Activated T-cell treated with anti-CD3 and anti-CD28 coated beads for 4 hours (primary cell): ENCODE measurements at places on chromosomes 12 and 14.
A peak's percentile ranks its signal among the peaks of the same experiment; 100 is the strongest.

- no peak for DNase-seq
Measured at GRCh38 chr12:118391836-118392235, 15.5 kb downstream of the SUDS3 start.

GRCh38 chr12:53425515-53426150 is 2.0 kb downstream of the AMHR2 start:
- no peak for DNase-seq

DNA sequence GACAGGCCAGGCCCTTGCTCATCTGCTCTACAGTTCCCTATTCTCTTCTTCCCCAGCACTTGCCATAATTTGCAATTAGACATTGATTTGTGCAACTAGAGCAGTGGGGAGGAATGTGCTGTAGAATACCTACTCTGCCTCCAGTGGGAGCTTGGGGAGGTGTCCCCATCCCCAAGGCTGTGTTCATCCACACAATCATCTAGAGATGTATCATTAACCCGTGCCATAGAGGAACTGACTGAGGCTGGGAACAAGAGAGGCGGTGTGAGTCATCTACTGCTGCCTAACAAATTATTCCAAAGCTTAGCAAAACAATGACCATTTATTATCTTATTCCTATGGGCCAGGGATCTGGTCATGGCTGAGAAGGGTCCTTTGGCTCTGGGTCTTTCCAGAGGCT is 5.1 kb upstream of the OTUB2 start:
- no peak for DNase-seq

- peak; percentile 7 for DNase-seq
Measured at GRCh38 chr12:32134101-32134888, 27.6 kb downstream of the BICD1 start.

DNA sequence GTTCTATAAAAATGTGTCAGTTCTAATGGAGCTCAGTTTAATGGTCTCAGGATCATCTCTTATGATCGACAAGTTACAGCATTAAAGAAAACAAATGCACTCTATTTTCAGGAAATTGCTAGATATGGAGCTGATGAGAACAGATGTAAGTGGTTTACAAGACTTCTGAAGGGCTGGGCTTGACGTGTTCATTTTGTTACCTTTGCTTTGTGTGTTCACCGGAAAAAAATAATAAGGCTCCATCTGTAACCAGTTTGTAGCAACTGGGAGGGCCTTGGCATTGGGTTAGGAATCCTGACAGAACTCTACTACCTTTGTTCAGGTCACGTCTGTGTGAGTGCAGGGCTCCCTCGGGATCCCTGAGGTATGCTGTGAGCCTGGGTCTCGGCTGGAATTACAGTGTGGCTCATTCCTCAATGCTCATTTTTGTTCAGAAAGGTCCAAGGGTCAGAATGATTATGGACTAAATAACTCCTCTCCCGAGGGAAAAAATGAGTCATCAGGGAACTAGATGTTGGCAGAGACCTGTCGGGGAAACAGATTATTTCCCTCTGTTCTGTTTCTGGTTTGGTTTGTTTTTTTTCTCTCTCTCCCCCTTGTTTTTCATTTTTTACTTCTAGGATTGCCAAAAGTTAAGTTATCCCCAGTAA is 158.0 kb downstream of the SLC5A8 start:
- DNase-seq: no peak

DNA sequence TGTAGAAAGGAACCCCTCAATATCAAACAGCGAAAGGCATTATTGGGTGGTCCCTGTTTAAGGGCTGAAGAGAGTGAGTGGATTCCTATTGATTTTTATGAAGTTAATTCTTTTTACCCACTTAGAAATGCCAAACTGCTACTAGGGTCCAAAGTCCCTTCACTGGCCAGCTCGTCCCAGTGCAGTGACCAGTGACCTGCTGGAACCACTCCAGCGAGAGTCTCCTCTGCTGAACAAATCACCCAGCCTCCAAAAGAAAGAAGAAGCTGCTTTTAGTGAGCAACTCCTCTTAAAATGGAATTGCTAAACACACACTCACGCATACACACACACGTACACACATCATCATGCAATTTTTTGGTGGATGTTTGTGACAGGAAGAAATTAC is 198.2 kb upstream of the PLEKHG7 start:
- DNase-seq: no peak

GRCh38 chr14:100544506-100545141 is 42.6 kb downstream of the BEGAIN start:
- no peak for DNase-seq

- no peak for DNase-seq
Measured at GRCh38 chr12:5453466-5453865, 21.6 kb downstream of the NTF3 start.

DNA sequence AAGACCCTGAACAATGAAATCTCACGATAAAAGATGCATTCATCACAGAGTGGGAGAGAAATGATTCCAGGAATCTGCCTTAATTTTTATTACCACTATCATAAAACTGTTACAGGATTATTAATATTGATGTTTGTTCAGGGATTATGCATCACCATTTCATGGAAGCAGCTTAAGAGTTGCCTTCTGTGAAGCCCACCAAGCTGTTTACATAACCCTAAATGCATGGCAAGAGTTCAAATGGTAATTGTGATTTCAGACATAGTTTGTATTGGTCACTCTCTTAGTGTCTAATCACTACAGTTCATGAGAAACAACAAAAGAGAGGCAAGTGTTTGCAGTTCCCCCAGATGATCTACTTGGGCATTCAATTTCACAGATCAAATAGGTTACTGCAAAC is 527.7 kb downstream of the RPS29 start:
- DNase-seq: no peak

DNA sequence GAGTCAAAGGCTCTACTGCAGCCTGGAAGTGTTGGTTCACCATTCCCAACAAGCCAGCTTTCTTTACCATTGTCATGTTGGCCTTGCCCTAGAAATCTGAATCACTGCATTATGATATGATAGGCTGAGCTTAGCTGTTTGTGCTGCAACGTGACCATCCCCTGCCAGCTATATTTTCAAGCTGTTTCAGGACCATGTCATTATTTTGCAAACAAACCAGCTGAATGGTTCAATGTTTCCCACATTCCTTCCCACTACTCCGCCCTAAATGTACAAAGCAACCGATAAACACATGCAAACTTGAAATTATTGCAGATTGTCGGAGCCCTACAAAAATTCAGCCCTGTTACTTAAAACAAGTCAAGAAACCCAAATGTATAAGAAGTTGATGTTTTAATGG is 136.1 kb downstream of the KICS2 start:
- DNase-seq: no peak

DNA sequence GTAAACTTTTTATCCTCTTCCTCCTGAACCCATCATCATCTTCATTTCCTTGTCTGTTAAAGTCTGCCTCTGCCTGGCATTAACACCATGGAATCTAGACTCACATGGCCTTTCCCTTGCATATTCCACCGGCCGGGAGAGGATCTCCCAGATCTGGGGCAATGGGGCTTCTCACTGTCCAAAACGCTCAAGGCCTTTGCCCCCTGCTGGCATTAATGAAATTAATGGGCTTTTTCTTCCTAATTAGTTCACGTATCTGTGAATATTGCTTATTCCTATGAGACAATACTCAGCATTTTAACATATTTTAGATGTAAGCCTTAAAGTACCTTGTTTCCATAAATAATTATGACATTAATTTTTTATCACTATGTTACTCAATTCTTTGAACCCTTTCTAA is 42.9 kb upstream of the CAPRIN2 start:
- DNase-seq: no peak

- DNase-seq: no peak
Measured at GRCh38 chr12:114967151-114967550, 283.2 kb upstream of the TBX3 start.

- DNase-seq: no peak
Measured at GRCh38 chr12:19547271-19547671, 108.0 kb downstream of the AEBP2 start.

GRCh38 chr14:103721334-103722120 is 5.9 kb downstream of the ZFYVE21 start:
- DNase-seq: no peak

GRCh38 chr14:47262801-47263200 is 412.6 kb downstream of the MDGA2 start:
- no peak for DNase-seq

DNA sequence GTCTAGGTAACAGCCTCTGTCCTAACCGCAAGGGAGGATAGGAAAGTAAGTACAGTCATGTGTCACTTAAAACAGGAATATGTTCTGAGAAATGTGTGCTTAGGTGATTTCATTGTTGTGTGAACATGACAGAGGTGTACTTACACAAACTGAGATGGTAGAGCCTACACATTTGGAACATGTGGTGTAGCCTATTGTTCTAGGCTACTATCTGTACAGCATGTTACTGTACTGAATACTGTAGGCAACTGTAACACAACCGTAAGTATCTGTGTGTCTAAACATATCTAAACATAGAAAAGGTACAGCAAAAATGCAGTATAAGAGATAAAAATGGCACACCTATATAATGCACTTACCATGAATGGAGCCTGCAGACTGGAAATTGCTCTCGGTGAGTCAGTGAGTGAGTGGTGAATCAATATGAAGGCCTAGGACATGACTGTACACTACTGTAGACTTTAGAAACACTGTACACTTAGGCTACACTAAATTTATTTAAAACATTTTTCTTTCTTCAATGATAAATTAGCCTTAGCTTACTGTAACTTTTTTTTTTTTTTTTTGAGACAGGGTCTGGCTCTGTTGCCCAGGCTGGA is 13.2 kb upstream of the MDM2 start:
- DNase-seq: no peak

DNA sequence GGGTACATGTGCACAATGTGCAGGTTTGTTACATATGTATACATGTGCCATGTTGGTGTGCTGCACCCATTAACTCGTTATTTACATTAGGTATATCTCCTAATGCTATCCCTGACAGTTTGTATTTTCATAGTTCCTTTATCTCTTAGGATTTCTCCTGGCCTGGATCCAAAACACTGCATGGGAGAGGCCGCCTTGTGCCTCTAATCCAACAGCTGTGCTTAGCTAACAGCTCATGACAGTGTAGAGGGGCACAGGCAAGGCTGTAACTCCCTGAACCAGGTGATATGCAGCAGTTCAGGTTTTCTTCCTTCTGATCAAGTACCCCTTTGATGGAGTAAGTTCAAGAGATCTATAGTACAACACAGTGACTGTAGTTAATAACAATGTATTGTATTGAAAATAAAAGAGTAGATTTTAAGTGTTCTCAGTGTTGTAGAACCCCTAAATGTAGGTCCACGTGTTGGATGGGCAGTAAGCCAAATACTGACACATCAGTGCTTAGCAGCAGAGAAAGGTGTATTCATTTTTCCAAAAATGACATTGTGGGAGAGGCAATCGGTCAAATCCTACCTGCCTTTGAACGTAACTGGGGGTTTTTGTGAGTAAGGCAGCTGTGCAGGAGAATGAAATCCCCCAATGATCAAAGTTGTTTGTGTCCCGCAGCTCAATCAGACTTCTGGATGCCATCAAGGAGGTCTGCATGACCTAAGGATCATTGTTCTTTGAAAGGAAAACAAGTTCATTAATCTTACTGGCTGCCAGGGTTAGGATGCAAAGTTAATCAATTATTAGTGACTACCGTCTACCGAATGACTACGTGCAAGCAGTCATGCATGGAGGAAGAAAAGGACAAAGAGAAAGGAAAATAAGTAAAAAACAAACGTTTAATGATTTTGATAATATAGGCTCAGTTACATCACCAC is 89.3 kb upstream of the FGD4 start:
- DNase-seq: no peak

DNA sequence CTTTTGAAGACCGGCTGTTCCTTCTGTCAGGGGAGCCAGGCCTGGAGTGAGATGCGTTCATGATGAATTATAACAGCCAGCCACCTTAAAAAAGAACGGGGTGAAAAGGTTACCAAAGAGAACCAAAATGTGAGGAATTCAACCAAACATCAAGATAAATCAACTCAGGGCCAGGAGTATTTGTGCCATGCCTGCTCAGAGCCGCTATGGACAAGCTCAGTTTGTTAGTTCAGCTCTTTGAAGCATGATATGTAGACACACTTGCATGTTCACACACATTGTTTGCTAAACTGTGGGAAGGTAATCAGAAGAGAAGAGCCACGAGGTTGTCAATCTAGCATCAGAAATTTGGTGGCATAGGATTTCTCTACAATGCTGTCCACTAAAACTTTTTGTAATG is 367.4 kb upstream of the TBX3 start:
- no peak for DNase-seq

GRCh38 chr12:113961921-113962710 is 4.0 kb downstream of the RBM19 start:
- peak; percentile 10 for DNase-seq

DNA sequence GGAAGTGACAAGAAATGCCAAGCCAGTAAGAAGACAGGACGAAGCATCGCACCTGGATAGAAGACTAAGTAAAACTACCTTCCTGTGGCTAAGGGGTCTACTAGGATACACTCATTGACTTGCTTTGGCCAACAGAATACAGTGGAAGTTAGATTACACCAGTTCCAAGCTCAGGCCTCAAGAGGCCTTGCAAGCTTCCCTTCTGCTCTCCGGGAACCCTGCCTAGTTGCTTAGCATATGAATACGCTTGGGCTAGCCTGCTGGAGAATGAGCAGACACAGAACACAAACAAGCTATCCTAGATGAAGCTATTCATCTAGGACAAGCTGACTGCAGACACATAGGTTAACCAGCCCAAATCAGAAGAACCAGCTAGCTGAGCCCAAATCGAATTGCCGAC is 97.0 kb downstream of the DPF3 start:
- no peak for DNase-seq

- DNase-seq: peak; percentile 2
Measured at GRCh38 chr14:95683793-95684192, 2.4 kb upstream of the TCL1B start.

DNA sequence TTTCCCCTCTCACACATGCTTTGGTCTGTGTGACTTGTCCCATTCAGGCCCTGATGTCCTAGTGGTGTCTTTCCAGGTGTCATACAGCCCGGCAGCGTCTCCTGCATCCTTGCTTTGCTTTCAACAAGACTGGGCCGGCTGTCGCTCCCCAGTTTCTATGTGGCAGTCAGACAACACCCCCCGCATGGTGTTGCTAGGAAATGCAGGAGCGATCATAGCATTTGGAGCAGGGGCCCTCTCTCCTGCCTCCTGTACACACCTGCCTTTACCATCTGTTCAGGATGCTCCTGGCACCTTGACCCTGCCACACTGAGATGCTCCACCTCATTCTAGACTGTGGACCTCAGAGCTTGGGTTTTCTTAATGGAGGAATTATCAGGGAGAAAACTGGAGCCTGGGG is 29.5 kb downstream of the CACNA1C start:
- no peak for DNase-seq

DNA sequence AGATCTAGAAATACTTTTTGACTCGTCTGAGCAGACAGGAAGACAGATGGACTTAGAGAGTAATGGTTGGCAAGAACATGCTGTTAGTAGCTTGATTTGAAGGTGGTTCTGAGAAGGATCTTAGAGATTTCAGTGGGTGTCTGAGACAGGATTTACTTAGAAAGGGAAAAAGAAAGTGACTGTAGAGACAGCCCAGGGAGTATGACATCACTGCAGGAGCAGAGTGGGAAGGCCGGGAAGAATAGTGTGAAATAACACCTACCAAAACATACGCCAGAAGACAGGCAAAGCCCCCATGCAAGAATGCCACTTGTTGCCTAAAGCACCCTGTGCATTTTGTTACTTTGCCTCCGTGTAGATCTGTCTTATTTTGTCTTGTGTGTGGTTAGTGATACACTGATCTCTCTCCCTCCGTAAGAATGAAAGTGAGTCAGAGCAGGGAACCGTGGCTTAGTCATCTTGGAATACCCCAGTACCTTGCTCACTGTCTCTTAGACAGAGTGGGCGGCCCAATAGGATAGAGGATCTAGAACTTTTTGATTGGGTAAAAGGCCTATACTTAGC is 161.3 kb upstream of the IFNG-AS1 start:
- DNase-seq: peak; percentile 18

- DNase-seq: no peak
Measured at GRCh38 chr12:113145720-113146551, 3.6 kb upstream of the CFAP73 start.
